ENCODE measurements at places on chromosomes 5 and 9.
A peak's percentile ranks its signal among the peaks of the same experiment; 100 is the strongest.

- DNase-seq, result no peak
These were observed 83.7 kb upstream of the BARHL1 start for GRCh38 chr9:132498531-132499210.

GRCh38 chr5:132002757-132003156, 8.7 kb downstream of the ACSL6 start:
- DNase-seq, result no peak

GRCh38 chr9:136021872-136022681, 60.9 kb upstream of the UBAC1 start:
- no peak for DNase-seq

GRCh38 chr5:312845-313244, 8.7 kb upstream of the AHRR start:
- DNase-seq, result no peak

- no peak for DNase-seq
These were observed 27.1 kb downstream of the UBE2QL1 start for GRCh38 chr5:6475626-6476312.

DNA sequence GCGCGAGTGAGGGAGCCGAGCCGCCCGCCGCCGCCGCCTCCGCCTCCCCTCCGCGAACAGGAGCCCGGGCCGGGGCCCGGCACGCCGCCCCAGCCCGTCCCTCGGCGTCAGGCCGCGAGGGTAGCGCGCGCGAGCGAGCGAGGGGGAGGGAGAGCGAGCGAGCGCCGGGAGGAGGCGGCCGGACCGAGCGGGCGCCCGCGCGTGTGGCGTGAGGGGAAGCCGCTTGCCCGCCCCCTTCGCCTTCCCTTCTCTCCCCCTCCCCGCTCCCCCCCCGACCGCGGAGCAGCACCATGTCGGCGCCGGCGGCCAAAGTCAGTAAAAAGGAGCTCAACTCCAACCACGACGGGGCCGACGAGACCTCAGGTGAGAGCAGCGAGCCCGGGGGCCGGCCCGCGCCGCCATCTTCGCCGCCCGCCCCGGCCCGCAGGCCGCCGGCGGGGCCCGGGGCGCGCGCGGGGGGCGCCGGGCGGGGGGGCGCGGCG, 312 bp downstream of the SET start:
- peak; percentile 46 for DNase-seq

GRCh38 chr5:129114539-129115193, 20.1 kb downstream of the ISOC1 start:
- no peak for DNase-seq

GRCh38 chr5:140327589-140327988, 18.8 kb downstream of the HBEGF start:
- DNase-seq, result no peak

- DNase-seq, result peak; percentile 64
These were observed 679 bp upstream of the KDM4C start for GRCh38 chr9:6757132-6757455.

GRCh38 chr5:133523961-133524586, 88.3 kb downstream of the FSTL4 start:
- DNase-seq, result no peak

DNA sequence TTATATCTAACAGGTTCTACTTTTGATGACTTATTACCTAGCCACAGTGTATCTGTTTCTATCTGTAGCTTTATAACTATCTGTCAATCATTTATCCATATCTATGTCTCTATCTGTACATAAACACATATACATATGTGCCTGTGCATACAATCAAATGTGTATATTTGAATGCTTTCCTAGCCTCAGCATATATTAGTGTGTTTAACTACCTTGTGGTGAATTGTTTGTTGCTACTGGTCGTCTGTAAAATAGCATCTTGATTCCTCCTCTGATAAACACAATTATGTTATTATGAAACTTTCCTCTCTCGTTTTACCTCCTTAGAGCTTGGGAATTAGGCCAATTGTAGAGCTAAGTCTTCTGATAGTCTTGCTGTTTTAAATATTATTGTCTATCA, 44.4 kb downstream of the PARP8 start:
- DNase-seq, result no peak

DNA sequence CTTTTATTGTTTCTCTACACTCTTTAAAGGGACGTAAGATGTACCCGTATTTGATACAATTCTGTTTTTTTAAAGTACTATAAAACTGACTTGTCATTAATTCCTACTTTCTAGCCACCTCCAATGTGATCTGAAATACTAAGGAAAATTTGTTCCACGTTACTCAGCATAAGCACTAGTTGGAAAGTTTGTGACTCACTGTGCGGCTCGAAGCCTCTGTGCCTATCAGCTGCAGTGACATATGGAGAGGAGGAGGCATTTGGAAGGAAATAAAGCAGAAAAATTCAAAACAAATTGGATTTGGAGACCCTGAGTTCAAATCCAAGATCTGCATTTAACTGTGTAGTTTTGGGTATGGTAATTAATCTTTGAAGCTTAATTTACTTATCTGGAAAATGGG, 339.3 kb downstream of the BRINP1 start:
- DNase-seq, result no peak

DNA sequence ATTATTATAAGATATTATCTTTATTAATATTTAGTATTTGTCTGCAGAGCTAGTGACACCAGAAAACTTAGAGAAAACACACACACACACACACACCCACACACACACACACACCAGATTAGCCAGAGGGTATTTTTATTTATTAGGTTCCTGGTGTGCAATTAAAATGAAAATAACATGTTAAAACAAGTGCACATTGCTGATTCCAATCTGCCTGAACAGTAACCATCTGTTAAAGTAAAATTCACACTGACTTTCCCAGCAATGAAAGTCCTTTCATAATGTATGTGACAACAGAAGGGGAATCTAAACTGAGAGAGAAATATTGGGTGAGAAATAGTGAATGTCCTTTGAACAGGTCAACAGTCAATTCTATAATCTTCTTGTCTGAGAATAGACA, 2323.5 kb upstream of the ACO1 start:
- DNase-seq, result no peak

- DNase-seq, result no peak
These were observed 58.4 kb downstream of the DAPK1 start for GRCh38 chr9:87556039-87556438.

DNA sequence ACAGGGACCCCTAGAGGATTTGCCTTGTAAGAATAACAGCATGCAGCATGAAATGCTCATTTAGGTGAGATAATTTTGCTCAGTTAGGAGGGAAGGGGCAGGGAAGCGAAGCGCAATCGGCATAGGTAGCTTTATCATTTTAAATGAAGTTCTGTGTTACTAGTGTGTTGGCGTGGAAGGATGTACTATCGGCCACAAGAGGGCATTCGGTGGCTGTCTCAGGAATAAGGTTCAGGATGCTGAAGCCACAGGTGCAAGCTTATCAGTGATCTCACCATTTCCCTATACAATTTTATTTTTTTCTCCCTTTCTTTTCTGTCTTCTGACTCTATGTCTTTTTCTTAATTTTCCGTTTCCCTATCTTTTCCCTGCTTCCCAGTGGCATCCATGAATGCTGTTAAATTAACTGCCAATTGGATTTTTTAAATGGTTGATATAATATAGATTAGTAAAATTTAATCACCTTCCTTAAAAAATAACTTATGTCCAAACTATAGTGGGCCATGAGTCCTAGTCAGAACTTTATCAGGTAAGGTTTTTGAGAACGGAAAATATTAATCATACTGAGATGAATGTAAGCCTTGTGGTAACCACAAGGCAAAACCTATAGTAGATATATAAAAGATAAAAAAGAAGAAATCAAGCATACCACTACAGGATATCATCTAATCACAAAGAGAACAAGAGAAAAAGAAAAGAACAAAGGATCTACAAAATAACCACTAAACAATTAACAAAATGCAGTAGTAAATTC, 1.2 kb upstream of the INSL6 start:
- peak; percentile 9 for DNase-seq

GRCh38 chr9:127402401-127403090, 5.6 kb downstream of the SLC2A8 start:
- DNase-seq, result no peak

Measured in stimulated activated CD4-positive, alpha-beta T cell treated with anti-CD3 and anti-CD28 coated beads, Interleukin-15, amount 100 ng/mL, for 1 hour (primary cell).